Right ventricle myocardium superior (tissue), 1 donor: ENCODE measurements at places on chromosomes 6 and 20. TPM values are rescaled to one million over a fixed set of nuclear protein-coding genes. Genes with fewer than 3 reads are reported as not detected.
A peak's percentile ranks its signal among the peaks of the same experiment; 100 is the strongest.

Gene OR2H1
- total RNA-seq: not detected

Gene LY6G5B
- total RNA-seq: 2.8 TPM

GRCh38 chr6:75154973-75155372 is 50.9 kb downstream of the COL12A1 start:
- DNase-seq: no peak

DNA sequence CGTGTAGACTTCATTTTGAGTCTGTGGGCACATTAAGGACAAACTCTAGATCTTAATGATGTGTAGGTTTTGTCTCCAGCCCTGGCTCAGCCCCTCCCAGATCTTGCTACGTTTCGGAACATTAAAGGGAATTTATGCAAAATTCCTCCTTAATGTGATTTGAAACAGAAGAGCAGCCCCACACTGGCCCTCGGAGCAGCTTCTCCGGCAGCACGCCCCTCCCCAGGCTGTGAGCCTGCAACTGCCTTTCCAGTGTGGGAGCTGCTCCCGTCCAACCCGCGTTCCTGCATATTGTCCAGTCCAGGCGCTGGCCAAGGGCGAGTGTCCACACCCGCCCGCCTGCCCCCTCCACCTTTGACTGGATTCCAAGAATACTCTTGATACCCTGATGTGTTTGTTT is 257.2 kb downstream of the TAF4 start:
- DNase-seq: peak; percentile 42

Gene DLK2
- total RNA-seq: 1.0 TPM

Gene CST4
- total RNA-seq: not detected
